ENCODE measurements at places on chromosomes 2 and 18.

DNA sequence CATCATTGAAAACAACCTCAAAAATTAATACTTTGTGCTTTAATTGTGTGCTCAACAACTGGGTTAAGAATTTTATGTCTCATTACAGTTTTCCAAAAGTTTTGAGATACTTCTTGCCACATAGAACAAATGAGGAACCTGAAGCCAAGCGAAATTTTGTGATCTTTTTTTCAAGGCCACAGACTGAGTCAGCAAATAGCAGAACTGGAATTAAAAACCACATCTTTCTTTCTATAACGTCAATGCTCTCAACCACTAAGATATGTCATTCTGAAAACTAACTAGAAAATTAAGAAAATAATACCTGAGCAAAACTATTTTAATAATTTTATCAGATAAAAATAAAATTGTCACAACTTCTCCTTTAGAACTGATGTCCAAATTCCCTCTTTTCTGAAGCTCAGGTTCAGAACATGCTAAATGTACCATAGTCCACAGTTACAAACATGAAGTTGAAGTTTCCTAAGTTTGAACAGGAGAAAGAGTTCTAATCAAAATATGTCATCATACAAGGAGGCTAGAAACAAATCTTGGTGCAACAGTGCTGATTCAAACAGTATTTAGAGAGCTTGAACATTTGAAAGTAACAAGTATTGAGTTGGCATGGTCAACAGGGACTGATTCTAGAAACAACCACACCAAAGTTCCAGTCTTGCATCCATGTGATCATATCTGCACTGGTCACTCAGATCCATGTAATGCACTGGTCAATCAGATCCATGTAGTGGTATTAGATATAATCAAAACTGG, 27.6 kb upstream of the CALCRL start:
- no peak for DNase-seq

DNA sequence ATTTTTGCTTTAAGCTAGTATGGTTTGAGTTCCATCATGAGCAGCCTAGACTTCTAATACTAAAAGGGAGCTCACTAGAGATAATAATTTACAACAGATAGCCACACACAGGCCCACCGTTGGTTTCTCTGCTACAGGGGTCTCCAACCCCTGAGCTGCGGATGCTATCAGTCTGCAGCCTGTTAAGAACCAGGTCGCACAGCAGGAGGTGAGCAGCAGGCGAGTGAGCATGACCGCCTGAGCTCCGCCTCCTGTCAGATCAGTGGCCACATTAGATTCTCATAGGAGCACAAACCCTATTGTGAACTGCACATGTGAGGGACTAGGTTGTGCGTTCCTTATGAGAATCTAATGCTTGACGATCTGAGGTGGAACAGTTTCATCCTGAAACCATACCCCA, 150.6 kb downstream of the HRH4 start:
- no peak for DNase-seq

- no peak for DNase-seq
These were observed 283.6 kb downstream of the TMX3 start for GRCh38 chr18:68431111-68431921.

DNA sequence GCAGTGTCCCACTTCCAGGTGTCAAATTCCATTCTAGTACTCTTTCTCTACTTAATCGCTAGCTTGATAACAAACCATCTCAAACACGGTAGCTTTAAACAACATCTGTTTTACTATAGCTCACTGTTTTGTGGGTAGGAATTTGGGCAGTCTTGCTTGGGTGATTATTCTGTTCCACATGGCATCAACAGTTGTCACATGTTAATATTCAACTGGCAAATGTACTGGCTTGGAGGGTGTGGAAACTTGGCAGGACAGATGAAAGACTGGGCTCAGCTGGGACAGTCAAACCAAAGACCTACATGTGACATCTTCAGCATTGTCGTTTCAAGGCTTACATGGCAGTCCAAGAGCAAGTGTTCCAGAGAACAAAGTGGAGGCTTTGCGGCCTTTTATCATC, 241.8 kb downstream of the PTH2R start:
- DNase-seq: peak; percentile 8

- no peak for DNase-seq
These were observed 481.9 kb upstream of the SETBP1 start for GRCh38 chr18:44198612-44199284.
